ENCODE measurements at places on chromosomes 1 and 21.

DNA sequence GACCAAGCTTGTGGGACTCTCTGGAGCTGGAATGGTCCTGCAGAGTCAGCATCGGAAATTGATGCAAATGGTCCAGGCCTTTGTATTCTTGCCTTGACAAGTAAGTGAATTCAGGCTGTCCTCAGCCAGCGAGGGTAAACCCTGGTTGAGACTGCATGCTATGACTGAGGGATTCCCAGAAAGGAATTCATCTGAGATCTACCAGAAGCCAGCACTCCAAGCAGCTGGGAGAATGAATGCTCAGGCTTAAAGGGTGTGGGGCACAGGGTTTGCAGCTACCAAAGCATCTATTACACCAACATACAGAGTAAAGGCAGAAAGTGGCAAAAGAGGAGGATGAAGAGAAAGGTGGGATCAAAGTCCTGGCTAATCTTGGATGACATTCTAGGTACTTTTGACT is 257.0 kb upstream of the LYPLAL1 start:
- no peak for DNase-seq

- DNase-seq, result no peak
Measured at GRCh38 chr1:232280910-232281309, 349.0 kb downstream of the SIPA1L2 start.

DNA sequence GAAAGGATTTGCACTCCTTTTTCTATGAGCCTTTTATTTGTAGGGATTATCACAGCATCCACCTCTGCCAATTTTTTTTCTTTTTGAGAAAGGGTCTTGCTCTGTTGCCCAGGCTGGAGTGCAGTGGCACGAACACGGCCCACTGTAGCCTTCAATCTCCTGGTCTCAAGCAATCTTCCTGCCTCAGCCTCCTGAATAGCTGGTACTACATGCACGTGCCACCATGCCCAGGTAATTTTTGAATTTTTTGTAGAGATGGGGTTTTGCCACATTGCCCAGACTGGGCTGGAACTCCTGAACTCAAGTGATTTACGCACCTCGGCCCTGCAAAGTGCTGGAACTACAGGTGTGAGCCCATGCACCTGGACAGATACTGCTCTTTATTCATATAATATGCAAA is 2.1 kb downstream of the SAMSN1 start:
- no peak for DNase-seq

GRCh38 chr1:181812208-181812607 is 249.3 kb downstream of the ZNF648 start:
- no peak for DNase-seq

- DNase-seq, result no peak
Measured at GRCh38 chr1:13930151-13930550, 230.2 kb downstream of the PRDM2 start.

DNA sequence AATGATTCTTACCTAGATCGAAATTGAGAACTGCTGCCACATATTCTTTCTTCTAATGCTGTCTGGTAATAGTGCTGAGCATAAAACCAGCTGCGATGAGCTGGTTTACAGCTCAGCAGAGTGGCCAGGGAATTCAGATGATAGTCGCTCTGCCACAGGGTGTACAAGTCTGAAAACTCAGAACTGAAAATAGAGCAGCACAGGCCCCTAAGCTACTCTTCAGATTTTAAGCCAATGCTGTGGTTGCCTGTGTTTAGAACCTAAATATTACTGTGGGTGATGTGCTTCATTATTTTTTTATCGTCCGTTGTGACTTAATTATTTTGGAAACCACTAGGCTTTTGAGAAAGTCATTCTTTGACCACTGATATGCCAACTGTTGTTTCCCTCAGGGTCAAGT is 152.0 kb downstream of the ADGRL4 start:
- no peak for DNase-seq

DNA sequence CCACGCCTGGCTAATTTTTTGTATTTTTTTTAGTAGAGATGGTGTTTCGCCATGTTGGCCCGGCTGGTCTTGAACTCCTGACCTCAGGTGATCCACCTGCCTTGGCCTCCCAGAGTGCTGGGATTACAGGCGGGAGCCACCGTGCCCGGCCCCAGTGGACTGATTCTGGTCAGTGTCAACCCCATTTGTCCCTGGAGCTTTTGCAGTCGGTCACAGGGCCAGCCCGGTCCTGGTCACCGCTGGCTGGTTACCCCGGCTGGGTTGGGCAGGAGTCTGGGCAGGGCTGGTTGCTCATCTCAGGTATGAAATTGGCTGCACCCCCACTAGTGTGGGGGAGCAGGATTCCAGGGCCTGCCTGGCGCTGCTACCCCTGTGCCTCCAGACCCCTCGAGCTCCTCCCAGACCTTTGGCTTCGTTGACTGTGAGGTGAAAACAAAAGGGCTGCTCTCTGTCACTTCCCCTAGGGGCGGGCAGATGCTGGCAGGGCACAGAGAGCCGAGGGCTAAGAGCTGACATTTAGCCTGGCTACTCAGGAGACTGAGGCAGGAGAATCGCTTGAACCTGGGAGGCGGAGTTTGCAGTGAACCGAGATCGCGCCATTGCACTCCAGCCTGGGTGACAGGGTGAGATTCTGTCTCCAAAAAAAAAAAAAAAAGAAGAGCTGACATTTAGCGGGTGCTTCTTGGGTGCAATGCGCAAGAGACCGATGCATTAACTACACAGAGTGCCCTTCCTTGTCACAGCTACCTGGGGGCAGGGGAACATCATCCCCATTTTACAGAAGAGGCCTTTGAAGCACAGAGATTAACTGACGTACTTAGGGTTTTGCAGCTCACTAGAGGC is 10.6 kb downstream of the TNFRSF1B start:
- no peak for DNase-seq

GRCh38 chr1:59593798-59594790 is 220.7 kb upstream of the HOOK1 start:
- DNase-seq, result no peak

GRCh38 chr21:32770871-32771523 is 558 bp downstream of the PAXBP1 start:
- peak; percentile 68 for DNase-seq

DNA sequence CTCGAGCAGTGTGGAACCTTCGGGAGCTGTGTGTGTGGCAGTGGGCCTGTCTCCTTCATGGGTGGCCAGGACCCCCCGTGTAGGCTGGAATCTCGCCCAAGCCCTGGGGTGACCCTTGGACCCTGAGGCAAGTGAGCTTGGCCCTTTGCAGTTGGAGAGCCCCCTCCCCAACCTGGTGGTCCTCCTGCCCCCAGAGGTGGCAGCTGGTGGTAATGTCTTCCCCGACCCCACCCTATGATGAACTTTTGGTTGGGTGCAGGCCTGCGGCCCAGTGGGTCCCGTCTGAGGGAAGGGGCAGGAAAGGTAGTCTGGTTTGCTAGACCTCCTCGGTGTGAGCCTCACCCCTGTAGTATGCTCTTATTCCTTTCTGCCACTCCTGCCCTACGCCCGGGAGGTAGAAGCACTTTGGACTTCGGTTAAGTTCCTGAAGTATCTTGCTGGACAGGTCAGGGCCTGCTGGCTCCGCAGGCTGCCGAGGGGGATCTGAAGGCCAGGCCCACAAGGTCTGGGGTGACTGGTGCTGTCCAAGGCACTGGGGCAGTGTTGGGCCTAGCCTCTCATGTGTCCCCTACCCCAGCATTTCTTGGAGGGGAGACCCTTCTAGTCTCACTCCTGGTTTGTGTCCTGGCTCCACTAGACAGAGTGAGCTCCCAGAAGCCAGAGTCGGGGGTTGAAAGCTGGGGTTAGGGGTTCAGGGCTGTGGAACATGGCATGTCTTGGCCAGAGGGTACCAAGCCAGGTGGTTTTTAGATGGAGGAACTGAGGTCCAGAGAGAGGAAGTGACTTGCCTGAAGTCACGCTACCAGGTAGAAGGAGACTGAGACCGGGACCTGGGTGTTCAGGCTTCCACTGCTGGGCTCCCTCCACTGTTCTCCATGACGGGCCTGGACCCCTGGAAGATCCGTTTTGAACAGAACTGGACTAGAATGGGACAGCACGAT is 1.8 kb downstream of the ZNF362 start:
- DNase-seq, result no peak

GRCh38 chr1:53430261-53430660 is 28.9 kb upstream of the DMRTB1 start:
- DNase-seq, result peak; percentile 5

DNA sequence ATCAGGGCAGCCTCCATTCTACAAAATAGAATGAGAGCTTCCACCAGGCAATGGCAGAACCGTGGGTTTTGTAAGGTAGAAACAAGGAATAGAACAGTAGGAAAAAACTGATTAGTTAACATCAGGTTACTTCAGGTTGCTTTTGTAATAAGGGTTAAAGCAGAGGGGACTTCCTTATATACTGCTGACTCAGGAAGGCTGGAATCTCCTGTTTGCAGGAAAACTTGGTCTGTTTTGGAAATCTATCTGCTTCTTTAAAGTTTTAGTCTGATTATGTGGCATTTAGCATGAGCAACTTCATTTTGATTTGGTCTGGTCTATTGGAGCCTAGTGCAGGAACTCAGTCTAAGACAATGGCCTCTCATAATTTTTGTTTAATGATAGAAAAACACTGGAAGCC is 32.7 kb upstream of the RAB4A start:
- DNase-seq, result no peak

- DNase-seq, result no peak
Measured at GRCh38 chr1:65759516-65759915, 33.2 kb upstream of the PDE4B start.

- no peak for DNase-seq
Measured at GRCh38 chr1:196685506-196685905, 33.7 kb downstream of the CFH start.
